ENCODE measurements at places on chromosomes 12 and 14.

DNA sequence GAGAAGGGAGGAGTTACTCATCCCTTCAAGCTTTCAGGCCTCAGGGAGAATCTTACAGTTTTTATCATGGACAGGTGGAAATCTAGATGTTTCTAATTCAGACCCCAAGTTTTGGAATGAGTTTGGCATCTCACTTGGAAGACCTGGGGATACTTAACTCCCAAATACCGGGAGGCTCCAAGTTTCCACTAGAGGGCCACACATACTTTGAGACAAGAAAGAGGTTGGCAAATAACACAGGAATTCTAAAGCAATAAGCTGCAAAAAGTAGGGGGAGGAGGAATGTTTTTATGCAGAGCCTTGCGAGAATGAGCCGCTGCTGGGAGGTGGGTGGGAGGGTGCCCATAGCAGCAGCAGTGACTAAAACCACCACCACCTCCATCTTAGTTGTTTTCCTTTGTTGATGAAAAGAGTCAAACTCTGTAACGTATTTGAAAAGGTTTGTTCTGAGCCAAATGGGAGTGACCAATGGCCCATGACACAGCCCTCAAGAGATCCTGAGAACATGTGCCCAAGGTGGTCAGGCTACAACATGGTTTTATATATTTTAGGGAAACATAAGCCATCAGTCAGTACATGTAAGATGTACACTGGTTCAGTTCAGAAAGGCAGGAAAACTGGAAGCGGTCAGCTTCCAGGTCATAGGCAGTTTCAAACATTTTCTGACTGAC, 34.2 kb upstream of the RNASE1 start:
- DNase-seq = no peak

DNA sequence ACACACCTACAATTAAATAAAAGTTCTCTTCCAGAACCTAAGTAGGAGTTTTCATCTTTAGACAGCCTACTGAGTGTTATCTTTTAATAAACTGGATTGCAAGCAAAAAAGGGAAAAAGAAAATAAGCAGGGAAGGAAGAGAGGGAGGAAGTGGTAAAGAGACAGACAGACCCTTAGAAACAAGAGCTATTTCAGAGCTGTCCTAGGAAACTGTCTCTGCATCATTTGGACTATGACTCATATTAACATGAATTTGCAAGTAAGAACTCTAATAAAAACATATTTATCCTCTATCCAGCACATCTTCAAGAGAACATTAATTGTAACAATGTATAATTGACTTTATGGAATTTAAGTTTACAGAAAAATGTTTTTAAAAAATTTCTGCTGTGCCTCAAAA, 438.8 kb upstream of the USP15 start:
- DNase-seq = no peak

DNA sequence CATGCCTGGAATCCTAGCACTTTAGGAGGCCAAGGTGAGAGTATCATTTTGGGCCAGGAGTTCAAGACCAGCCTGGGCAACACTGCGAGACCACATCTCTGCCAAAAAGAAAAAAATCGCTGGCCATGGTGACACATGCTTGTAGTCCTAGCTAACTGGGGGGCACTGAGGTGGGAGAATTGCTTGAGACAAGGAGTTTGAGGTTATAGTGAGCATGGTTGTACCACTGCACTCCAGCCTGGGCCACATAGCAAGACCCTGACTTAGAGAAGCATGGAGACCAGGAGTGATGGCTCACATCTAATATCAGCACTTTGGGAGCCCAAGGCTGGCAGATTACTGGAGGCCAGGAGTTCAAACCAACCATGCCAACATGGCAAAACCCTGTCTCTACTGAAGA, 9.2 kb downstream of the PTGES3 start:
- DNase-seq = no peak

GRCh38 chr12:49627752-49628360, 4.5 kb downstream of the PRPF40B start:
- DNase-seq = no peak

DNA sequence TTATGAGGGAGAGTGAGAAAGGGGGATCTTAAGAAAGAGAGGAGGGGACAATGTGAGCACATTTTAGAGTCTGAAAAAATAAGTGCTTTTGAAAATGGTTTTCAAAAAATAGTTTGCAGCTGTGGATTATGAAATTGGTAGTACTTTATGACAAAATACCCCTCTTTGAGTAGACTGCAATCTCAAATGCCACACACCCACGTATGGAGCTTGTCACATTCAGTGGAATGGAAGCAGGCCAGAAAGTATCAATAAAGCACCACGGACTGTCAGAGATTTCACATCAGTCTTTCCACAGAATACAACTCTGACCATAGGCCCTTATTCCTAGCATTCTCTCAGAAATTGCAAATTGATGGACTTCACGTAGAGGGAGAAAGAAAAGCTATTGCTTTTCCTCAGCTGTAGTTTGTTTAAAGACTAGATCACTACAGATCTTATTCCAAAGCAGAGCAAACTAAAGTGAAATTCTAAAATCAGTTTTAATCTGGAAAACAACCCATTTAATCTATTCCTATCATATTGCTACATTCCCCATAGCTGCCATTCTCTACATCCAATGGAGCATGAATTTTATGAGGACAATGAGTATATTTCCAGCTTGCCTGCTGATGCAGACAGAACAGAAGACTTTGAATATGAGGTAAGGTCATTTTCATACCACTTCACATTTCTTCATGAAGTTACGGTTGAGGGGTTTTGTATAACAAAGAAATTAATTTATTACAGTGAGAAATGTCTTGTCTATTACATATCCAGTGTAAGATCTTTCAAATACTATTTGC, 321.3 kb downstream of the PDZRN4 start:
- no peak for DNase-seq

DNA sequence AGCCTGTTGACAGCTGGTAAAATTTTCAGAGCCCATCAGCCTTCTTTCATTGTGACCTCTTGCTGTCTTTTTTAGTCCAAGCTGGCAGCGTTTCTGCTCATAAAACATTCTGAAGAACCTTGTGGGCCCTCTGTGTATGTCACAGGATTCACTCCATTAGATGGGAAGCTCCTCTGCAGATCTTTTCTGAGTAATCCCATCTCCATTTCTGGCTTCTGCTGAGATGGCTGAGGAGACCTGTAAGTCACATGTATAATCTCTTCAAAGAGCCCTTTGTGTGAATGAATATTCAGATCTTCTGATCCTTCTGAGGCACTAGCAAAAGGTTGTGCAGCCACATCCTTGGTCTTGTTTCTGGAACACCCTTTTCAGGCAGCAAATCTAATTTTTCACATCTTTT, 2.8 kb downstream of the RXYLT1 start:
- no peak for DNase-seq

- no peak for DNase-seq
These were observed 61.8 kb downstream of the PHLDA1 start for GRCh38 chr12:75969768-75970167.

DNA sequence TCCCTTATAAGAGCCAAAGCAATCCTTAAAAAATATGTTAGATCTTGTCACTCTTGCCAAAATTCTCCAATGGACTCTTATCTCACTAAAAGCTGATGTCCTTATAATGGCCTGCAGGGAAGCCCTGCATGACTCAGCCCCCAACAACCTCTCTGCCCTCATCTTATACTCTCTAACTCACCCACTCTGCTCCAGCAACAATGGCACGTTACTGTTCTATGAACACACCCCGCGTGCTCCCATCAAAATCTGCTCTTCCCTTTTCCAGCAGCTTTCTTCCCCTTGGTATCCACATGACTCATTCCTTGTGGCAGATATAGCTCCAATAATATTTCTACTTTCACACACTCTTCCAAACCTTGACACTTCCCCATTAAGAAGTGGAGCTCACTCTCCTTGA, 108.1 kb downstream of the DENND5B start:
- DNase-seq = no peak

DNA sequence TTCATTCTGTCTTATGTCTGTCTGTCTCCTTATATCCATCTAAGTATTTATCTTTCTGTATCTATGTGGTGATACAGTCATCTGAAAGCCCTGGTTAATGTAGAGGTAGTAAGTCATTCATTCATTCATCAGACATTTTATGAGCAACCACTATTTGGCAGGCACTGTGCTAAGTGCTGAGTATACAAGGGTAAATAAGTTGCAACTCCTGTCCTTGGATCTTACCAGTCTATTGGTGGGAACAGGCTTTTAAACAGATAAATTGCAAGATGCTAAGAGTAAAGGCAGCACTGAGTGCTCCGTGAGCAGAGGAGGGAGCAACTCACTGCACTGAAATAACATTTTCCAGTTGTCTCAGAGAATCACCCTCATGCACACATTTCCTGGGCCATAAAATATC, 68.6 kb downstream of the TMEM30B start:
- DNase-seq = no peak

DNA sequence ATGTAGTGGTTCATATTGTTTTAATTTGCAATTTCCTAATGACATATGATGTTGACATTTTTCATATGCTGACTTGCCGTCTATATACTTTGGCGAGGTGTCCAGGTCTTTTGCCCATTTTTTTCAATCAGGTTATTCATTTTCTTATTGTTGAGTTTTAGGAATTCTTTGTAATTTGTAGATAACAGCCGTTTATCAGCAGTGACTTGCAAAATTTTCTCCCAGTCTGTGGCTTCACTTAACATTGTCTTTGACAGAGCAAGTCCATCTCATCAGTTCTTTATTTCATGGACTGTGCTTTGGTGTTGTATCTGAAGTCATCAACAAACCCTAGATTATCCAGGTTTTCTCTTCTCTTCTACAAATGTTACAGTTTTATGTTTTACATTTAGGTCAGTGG, 12.6 kb upstream of the KLHDC2 start:
- DNase-seq = no peak

DNA sequence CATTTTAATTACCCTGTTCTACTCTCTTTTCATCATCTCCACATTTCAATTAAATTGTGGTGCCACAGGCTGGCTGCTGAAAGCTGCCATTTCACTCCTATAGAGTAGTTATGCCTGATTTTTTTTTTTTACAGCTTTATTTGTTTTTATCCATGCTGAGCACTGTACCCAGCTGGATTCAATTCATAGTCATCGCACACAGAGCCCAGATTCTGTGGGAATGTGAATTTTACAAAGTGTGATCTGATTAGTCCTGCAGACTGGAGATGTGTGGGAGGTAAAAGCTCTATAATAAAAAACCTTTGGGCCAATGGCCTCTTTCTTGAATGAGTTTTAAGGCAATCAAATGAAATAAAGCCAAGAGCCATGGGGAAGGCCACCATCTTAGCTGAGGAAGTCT, 190.2 kb downstream of the ANO4 start:
- DNase-seq = no peak

DNA sequence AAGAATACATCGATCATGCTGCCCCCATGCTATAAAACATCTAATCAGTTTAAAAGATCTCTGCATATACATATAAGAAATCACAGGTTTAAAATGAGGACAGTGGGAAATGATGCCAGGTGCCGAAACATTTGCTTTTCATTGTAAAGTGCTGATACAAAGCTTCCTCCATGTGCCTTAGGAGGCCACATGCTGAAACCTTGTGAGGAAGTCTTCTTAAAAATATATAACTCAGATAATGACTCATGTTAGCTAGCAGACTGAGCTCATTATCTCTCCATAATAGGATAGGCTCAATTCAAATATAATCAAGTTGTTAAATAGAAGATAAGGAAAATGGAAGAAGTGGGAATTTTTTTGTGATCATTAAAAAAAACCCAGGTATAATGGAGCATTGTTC, 65.9 kb downstream of the RFX4 start:
- DNase-seq = no peak

DNA sequence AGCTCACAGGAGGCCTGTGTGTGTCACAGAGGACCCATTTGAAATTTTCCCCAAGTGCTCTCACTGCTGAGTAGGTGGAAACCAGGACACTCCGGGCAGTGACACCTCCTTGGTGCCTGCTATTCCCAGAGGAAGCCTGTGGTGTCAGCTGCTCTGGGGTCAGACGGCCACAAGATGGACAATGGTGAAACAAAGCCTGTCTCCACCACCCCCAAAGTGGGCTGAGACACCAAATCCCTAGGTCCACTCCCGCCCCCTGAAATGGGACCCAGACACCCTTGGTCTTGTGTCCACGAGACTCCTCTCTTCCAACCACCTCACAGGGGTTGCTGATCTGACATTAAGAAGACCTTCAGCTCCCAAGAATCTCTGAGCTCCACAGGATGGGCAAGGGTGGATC, 7.0 kb downstream of the KCNH3 start:
- no peak for DNase-seq

DNA sequence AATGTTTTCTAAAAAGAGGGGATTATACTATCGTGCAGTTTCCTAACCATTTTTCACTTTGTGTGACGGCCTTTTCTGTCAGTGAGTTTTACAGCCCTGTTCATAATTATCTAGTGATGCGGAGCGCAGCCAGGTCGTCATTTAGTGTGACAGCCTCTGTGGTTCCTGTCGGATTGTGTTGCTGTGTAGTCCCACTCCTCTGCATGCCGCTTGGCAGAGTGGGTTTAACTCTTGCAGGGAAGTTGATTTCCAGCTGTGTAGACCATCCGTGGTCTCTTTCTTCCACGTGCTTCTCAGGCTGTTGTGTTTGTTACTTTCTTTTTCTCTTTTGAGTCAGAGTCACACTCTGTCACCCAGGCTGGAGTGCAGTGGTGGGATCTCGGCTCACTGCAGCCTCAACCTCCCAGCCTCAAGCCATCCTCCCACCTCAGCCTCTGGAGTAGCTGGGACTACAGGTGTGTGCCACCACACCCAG, 8.6 kb downstream of the RAN start:
- peak; percentile 47 for DNase-seq

DNA sequence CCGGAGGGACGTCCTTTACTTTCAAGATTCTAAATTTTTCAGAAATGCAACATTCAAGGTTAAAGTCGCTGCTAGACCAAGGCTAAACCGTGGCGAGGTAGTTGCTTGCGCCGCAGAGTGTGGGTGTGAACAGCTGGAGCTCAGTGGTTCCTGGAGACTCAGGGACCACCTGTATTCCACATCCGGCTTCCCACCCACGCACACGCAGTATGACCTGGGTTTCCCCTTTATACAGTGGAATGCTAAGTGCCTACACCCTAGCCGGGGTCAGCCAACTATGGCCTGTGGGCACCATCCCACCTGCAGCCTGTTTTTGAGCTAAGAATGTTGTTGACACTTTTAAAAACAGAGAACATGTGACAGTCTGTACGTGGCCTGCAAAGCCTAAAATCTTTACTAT, 42.9 kb upstream of the TESC start:
- no peak for DNase-seq

DNA sequence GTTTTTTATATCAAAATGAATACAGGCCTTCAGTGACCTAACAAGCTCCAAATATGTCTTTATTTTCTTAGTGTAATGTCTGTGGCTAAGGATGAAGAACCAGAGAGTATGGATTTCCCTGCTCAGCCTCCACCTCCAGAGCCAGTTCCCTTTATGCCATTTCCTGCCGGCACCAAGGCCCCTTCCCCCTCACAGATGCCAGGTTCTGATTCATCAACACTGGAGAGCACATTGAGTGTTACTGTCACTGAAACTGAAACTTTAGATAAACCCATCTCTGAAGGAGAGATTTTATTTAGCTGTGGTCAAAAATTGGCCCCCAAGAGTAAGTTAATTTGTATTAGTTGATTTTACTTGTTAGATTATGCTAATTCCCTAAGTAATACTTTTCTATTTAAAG, 61.0 kb downstream of the KIAA0586 start:
- no peak for DNase-seq

Measured in GM13976 (cell line).